Foreskin fibroblast (primary cell): ENCODE measurements at places on chromosomes 3 and 15.

- no peak for DNase-seq
These were observed 8.0 kb downstream of the PLXND1 start for GRCh38 chr3:129598484-129598883.

- DNase-seq = peak; percentile 34
These were observed 234.6 kb upstream of the BHLHE40 start for GRCh38 chr3:4744405-4745234.

DNA sequence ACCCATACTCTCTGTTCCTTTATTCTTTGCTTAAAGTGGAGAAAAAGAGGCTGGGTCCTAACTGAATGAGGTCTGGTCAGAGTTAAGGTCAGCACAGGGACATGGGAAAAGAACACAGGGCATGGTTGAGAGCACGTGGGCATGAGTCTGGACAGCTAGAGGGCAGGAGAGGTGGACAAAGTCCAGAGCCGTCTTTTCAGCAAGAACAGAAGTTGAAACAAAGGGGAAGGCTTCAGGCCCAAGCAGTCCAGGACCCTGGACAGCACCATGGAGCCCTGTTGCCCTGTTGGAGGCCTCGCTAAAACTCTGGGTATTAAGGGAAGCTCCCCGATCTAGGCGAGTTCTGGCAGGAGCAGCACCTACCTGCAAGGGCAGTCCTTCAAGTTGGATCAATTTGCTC, 50.7 kb downstream of the XYLB start:
- DNase-seq = peak; percentile 79

GRCh38 chr15:29135702-29136646, 133.6 kb downstream of the NSMCE3 start:
- no peak for DNase-seq

- DNase-seq = no peak
These were observed 1.8 kb downstream of the ITIH1 start for GRCh38 chr3:52779011-52779836.

- DNase-seq = peak; percentile 60
These were observed 427.4 kb upstream of the NAALADL2 start for GRCh38 chr3:174431717-174432116.

DNA sequence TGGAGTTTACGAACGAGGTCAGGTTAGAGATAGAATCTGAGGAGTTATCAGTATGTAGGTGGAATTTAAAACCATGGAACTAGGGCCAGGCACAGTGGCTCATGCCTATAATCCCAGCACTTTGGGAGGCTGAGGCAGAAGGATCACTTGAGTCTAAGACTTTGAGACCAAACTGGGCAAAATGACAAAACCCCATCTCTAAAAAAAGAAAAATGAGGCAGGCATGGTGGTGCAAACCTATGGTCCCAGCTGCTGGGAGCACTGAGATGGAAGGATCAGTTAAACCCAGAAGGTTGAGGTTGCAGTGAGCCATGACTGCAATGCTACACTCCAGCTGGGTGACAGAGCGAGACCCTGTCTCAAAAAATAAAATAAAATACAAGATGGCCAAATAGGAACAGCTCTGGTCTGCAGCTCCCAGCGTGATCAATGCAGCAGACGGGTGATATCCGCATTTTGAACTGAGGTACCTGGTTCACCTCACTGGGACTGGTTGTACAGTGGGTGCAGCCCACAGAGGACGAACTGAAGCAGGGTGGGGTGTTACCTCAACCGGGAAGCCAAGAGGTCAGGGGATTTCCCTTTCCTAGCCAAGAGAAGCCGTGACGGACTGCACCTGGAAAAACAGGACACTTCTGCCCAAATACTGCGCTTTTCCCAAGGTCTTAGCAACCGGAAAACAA, 33.3 kb downstream of the ZMAT3 start:
- DNase-seq = no peak
